ENCODE measurements at places on chromosomes 3 and 15.

DNA sequence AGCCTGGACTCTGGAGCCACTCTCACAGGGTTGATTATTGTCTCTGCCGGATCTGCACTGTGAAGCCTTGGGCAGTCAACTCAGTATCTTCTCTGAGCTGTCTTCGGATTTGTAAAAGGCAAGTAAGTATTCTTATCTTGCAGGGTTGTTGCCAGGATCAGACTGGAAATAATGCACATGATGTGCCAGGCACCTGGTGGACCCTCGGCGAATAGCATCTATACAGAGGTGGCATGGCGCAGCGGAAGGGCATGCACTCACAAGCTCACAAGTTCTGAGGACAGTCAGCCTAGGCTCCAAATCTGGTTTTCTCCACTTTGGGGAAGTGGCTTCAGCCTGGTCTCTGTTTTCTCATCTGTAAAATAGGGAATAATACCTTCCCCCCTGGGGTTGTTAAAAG is 113.9 kb downstream of the SRGAP3 start:
- H3K4me1 ChIP-seq = peaks cover 2% of the 10 kb centered on the region
- no peak overlapping the region for H3K27ac ChIP-seq
- H3K27me3 ChIP-seq = no peaks in the 10 kb centered on the region
- H3K36me3 ChIP-seq = no peaks in the 10 kb centered on the region

- no peak overlapping the region for H3K4me3 ChIP-seq
- H3K36me3 ChIP-seq = no peaks in the 10 kb centered on the region
- no peak for DNase-seq
- H3K4me1 ChIP-seq = no peaks in the 10 kb centered on the region
- H3K27ac ChIP-seq = no peak overlapping the region
These were observed 282.4 kb downstream of the ARPP21 start for GRCh38 chr3:35921718-35922117.

- no peaks in the 10 kb centered on the region for H3K27me3 ChIP-seq
- H3K4me1 ChIP-seq = no peaks in the 10 kb centered on the region
- H3K4me3 ChIP-seq = no peak overlapping the region
- DNase-seq = no peak
- H3K36me3 ChIP-seq = no peaks in the 10 kb centered on the region
These were observed 47.1 kb upstream of the LSAMP start for GRCh38 chr3:116492379-116492778.

GRCh38 chr15:36156879-36157427 is 422.5 kb upstream of the CDIN1 start:
- no peak overlapping the region for H3K27ac ChIP-seq
- H3K4me3 ChIP-seq = no peak overlapping the region
- H3K4me1 ChIP-seq = no peaks in the 10 kb centered on the region
- no peak for DNase-seq
- no peaks in the 10 kb centered on the region for H3K27me3 ChIP-seq

DNA sequence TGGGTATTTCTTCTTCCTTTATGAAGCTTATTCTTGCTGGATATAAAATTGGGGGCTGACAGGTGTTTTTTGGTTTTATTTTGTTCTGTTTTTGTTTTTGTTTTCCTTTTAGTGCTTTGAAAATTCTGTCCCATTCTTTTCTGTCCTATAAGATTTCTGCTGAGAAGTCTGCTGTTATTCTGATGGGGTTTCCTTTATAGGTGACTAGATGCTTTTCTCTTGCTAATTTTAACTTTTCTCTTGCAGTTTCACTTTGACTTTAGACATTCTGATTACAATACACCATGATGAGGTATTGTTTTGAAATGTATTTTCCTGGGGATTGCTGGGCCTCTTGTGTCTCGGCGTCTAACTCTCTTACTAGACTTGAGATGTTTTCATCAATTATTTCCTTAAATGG is 22.8 kb downstream of the TTC14 start:
- H3K27ac ChIP-seq = no peak overlapping the region
- DNase-seq = no peak
- no peak overlapping the region for H3K4me3 ChIP-seq
- H3K36me3 ChIP-seq = no peaks in the 10 kb centered on the region
- H3K4me1 ChIP-seq = no peaks in the 10 kb centered on the region

- H3K4me3 ChIP-seq = no peak overlapping the region
- H3K36me3 ChIP-seq = no peaks in the 10 kb centered on the region
- no peak for DNase-seq
- H3K27me3 ChIP-seq = no peaks in the 10 kb centered on the region
- H3K4me1 ChIP-seq = no peaks in the 10 kb centered on the region
- no peak overlapping the region for H3K27ac ChIP-seq
These were observed 634.1 kb downstream of the FHIT start for GRCh38 chr3:60617188-60617587.

DNA sequence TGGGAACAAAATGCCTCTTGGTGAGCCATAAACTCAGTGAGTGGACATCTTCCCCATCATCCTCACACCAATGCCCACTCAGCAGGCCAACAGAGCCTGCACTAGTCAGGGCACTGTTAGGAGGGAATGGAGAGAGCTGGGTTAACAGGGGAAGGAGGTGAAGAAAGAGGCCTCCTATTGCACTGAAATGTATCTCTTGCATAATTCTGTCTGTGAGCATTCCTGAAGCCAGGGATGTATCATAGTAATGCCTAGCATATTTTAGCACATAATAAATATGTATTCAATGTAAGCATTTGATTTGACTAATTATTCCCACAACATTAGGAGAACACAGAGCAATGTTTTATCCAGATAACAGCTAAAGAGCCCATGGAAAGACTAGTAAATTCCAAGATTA is 81.2 kb downstream of the ANO10 start:
- no peak overlapping the region for H3K4me3 ChIP-seq
- H3K36me3 ChIP-seq = no peaks in the 10 kb centered on the region
- no peaks in the 10 kb centered on the region for H3K4me1 ChIP-seq
- no peak for DNase-seq
- H3K27ac ChIP-seq = no peak overlapping the region

- H3K4me1 ChIP-seq = no peaks in the 10 kb centered on the region
- DNase-seq = no peak
- no peaks in the 10 kb centered on the region for H3K27me3 ChIP-seq
- no peaks in the 10 kb centered on the region for H3K36me3 ChIP-seq
These were observed 62.3 kb downstream of the APBA2 start for GRCh38 chr15:28948036-28948435.

DNA sequence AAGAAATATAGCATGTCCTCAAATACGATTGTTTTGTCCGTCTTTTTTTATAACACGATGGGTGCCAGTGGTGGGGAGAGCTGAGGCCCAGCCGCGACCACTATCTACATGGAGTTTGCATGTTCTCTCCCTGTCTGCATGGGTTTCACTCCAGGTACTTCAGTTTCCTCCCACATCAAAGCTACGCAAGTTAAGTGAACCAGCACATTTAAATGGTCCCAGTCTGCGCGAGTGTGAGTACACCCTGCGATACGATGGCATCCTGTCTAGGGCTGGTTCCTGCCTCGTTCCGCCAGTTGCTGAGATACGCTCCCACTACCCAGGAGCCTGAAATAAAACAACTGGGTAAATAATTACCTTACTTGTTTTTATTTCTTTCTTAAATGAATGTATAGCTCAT is 40.6 kb downstream of the ATP13A3 start:
- H3K36me3 ChIP-seq = peaks cover 34% of the 10 kb centered on the region
- H3K4me3 ChIP-seq = no peak overlapping the region
- H3K27ac ChIP-seq = no peak overlapping the region
- H3K27me3 ChIP-seq = no peaks in the 10 kb centered on the region
- no peak for DNase-seq

DNA sequence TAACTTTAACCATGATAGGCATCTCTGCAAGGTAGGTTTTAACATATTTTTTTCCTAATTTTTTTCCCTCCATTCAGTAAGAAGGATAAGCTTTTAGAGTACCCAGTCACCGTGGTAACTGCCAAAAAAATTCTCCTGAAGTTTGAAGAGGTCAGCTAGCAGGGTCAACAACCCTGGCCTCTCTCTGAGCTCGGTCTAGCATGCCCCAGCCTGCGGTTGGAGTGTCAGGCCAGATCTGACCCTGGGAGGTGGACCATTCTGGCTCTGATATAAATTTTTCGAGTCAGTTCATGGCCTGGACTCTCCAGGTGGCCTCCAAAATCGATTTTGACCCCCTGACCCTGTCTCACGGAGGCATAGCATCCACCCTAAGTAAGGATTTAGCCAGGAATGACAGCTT is 29.7 kb downstream of the SOX2 start:
- no peak overlapping the region for H3K27ac ChIP-seq
- H3K36me3 ChIP-seq = no peaks in the 10 kb centered on the region
- H3K4me3 ChIP-seq = no peak overlapping the region
- no peak for DNase-seq

DNA sequence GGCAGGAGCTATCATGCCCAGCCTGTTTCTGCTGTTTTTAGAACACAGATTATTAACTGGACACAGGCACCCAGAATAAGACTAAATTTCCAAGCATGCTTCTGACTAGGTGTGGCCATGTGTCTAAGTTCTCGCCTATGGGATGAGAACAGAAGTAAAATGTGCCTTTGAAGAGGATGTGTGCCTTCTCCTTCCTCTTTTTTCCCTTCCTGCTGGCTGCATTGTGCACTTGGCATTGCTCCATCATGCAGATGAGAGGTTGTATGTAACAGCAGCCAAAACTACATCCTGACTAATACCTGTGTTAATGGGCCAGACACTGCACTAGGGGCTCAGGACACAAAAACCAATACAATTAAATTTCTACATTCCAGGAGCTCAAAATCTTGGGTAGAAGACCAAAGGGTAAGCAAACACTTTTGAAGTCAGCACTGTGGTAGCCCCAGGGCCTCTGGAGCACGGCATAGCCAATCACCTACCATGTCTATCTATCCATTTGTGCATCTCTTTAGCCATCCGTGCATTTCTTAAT is 40.9 kb upstream of the RNU6-1 start:
- no peak for DNase-seq
- no peak overlapping the region for H3K4me3 ChIP-seq
- H3K36me3 ChIP-seq = no peaks in the 10 kb centered on the region
- no peaks in the 10 kb centered on the region for H3K4me1 ChIP-seq

GRCh38 chr3:48951764-48952163 is 33.1 kb downstream of the ARIH2 start:
- H3K4me3 ChIP-seq = no peak overlapping the region
- DNase-seq = no peak
- H3K36me3 ChIP-seq = no peaks in the 10 kb centered on the region

DNA sequence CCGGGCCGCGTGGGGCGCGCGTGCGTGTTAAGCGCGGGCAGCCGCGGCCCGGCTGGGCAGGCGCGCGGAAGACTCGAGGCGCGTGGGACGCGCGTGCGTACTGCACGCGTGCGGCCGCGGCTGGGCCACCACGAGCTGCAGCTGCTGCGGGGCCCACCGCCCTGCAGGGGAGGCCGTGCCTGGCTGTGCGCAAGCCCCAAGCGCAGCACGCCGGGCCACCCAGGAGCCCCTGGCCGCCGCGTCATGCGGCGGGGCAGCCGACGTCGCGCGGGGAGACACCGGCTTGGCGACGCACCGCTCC is 590 bp upstream of the TRIM71 start:
- no peak for DNase-seq
- peaks cover 34% of the 10 kb centered on the region for H3K4me1 ChIP-seq
- no peaks in the 10 kb centered on the region for H3K36me3 ChIP-seq
- H3K27ac ChIP-seq = no peak overlapping the region
- H3K4me3 ChIP-seq = peak overlapping the region; percentile 67
- H3K27me3 ChIP-seq = peaks cover 26% of the 10 kb centered on the region

- DNase-seq = no peak
- no peaks in the 10 kb centered on the region for H3K36me3 ChIP-seq
- no peaks in the 10 kb centered on the region for H3K27me3 ChIP-seq
- no peak overlapping the region for H3K4me3 ChIP-seq
These were observed 178.6 kb upstream of the LYSMD4 start for GRCh38 chr15:99911816-99912215.

DNA sequence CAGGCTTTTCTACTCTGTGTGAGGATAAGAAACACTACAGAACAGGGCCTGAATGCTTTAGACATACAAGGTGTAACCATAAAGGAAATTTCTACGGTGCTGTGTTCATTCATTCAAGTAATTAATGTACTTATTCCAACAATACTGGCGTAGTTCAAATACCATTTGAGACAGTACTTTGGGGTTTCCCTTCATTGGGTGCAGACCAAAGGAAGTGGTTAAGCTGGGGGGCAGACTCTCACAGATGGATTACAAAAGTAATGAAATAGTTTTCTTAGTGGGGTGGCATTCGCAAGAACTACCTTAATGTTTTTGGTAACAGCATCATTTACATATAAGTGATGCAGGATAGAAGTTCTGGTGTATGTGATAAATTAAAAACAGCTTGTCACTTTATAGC is 65.9 kb downstream of the BTD start:
- H3K4me3 ChIP-seq = no peak overlapping the region
- no peak for DNase-seq
- H3K36me3 ChIP-seq = peaks cover 22% of the 10 kb centered on the region
- H3K4me1 ChIP-seq = no peaks in the 10 kb centered on the region
- H3K27ac ChIP-seq = no peak overlapping the region

GRCh38 chr3:119388577-119388976 is 74.8 kb downstream of the TMEM39A start:
- no peaks in the 10 kb centered on the region for H3K27me3 ChIP-seq
- H3K27ac ChIP-seq = no peak overlapping the region
- H3K36me3 ChIP-seq = peaks cover 34% of the 10 kb centered on the region
- no peak for DNase-seq
- H3K4me3 ChIP-seq = no peak overlapping the region

- H3K4me1 ChIP-seq = peaks cover 100% of the 10 kb centered on the region
- no peak for DNase-seq
- H3K27me3 ChIP-seq = no peaks in the 10 kb centered on the region
- no peaks in the 10 kb centered on the region for H3K36me3 ChIP-seq
- H3K27ac ChIP-seq = peak overlapping the region; percentile 88
These were observed 15.2 kb downstream of the FSTL1 start for GRCh38 chr3:120435621-120436020.

Data from thoracic aorta (tissue), 2 donors.